ENCODE measurements at places on chromosomes 4 and X.

GRCh38 chr4:149048451-149049143 is 606.4 kb upstream of the NR3C2 start:
- DNase-seq = no peak

DNA sequence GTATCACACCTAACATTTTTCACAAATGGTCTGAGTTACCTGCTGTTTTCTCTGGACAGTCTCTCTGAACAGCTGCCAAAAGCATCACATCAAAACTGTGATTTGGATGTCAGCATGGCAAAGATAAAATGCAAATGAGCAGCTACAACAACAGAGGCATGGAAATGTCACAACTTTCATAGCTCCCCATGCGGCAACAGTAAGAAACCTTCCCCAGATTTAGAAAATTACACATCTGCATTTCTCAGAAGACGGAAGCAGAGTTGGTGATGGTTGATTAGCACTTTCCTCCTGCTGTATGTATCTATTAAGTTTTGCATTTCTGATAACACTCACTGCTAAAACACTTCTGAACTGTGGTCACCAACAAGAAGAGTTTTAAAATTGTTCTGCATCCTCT is 9.7 kb downstream of the PRKG2 start:
- DNase-seq = no peak

- no peak for DNase-seq
Measured at GRCh38 chr4:122798101-122798500, 28.5 kb upstream of the FGF2 start.

GRCh38 chrX:154715825-154716224 is 35.1 kb downstream of the GAB3 start:
- DNase-seq = no peak

DNA sequence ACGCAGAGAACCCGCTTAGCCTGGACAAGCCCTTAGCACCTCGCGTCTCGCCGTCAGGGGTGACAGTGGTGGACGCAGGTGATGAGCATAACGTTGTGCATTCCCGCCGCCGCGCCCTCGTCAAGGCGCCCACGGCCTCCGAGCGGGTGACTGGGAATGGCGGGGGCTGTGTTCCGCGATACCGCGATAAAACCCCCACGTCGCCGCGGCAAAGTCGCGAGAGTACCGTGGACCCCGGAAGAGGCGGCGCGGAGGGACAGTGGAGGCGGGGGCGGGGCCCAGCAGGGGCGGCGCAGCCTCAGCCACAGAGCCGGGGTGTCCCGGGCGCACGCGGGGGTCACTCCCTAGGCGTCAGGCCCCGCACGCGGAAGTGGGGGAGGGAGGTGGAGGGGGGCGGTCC is 53.8 kb downstream of the ZFYVE28 start:
- DNase-seq = peak; percentile 59

GRCh38 chrX:41543025-41543424 is 95.9 kb downstream of the NYX start:
- no peak for DNase-seq

- no peak for DNase-seq
Measured at GRCh38 chrX:105564501-105564900, 257.8 kb upstream of the NRK start.

DNA sequence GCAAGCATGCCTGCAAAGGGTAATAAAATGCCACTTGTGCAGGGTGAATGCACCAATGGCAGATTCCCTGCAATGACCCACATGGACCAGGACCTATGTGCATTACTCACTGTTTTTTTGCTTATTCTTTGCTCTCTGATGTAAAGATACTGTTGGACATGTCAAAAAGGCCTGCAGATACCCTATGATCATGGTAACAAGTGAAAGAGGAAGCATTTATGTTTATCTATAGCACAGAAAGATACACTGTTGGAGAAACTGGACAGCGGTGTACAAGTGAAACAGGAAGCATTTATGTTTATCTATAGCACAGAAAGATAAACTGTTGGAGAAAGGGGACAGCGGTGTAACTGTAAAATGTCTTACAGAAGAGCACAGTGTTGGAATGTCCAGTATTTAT is 127.5 kb downstream of the PAPSS1 start:
- DNase-seq = no peak

DNA sequence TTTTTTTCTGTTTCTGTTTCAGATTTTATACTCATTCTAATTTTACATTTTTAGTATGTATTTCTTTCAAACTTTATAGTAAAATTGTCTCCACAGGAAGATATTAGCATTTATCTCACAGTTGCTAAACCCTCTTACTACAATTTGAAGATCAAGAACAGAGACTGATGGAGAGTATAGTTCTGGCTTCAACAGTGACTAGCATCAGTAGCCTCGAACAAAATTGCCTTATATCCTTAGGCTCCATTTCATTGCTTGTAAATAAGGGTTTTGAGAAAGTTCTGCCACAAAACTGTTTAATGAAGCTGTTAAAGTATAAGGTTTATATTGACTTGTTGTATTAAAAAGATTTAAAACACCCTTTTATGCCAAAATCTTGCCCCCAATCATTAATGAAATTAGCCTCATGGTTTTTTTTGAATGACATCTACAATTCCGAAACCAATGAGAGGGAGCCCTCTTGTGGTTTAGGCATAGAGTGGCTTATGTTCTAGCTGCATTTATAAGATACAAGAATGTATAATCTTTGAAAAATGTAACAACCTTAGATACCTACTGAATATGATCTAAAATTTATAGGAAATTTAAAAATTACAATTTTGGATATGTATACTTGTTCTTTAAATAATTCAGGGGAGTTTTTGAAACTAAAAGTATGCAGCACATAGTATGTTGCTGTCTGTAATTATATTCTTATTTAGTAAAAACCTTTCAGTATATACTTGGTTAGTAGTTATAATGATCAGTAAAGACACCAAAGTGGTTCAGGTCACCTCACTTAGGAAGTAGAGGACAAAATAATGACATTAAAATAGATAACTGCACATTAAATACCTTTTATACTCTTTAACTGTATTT is 109.8 kb upstream of the HPGD start:
- DNase-seq = no peak

GRCh38 chr4:122150931-122151330 is 1.2 kb upstream of the BLTP1 start:
- no peak for DNase-seq

DNA sequence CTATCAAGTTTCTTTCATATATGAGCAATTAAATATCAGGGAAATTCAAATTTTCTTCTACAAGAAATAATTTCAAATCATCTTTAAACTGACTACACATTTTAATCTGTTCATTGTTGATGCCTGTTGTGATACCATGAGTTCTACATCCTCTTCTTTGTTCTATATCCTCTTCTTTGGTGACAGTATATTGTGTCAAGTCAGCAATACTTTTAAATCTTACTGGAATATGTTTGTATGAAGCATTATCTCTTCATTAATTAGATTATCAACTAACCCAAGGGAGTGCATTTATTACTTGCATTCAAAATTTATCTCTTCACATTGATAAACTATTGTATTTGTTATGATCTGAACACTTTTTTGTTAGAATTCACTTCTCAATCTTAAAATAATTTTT is 275.0 kb upstream of the INTU start:
- no peak for DNase-seq

GRCh38 chr4:152368001-152368400 is 167.9 kb downstream of the FBXW7 start:
- DNase-seq = no peak

DNA sequence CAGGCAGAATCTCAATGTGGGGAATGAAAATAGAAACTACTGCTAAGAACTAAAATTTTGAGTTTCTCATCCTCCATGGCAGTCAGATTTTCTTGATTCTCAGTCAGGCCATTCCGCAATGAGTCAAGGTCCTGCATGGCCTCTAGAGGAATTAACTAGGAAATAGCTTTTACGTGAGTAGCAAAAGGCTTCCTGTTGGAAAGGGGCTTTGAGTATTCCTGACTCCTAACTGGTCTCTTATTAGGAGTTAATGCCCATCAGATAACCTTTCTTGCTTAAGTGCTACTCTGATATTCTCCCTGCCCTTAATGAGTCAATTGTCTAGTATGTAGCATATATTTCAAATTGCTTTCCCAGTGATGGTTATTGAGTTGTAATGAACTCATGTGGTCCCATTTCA is 65.7 kb upstream of the ARHGAP24 start:
- DNase-seq = no peak

- DNase-seq = no peak
Measured at GRCh38 chrX:115322375-115322774, 32.9 kb downstream of the LUZP4 start.

DNA sequence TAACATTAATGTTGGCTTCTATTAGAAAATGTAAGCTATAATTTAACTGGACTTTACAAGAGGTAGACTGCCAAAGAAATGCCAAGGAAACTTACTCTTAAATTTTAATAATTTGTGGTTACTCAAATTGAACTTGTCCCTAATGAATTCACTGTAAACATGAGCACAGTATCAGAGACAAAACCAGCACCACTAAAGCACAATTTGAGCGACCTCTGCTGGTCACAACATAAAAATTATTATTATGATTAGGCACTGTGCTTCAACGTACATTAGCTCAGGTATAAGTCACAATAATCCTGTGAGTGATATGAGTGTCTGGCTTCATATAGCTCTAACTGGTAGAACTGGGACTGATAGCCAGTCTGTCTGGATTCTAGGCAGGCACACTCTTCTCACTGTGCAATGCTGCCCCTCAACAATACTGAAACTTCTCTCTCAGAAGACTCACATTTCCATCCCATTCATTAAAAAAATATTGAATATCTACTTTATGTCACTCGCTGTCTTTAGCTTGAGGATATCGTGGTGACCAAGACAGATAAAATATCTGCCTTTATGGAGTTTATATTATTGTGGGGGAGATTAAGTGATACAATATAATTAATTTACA is 8.0 kb downstream of the NUDT6 start:
- no peak for DNase-seq

DNA sequence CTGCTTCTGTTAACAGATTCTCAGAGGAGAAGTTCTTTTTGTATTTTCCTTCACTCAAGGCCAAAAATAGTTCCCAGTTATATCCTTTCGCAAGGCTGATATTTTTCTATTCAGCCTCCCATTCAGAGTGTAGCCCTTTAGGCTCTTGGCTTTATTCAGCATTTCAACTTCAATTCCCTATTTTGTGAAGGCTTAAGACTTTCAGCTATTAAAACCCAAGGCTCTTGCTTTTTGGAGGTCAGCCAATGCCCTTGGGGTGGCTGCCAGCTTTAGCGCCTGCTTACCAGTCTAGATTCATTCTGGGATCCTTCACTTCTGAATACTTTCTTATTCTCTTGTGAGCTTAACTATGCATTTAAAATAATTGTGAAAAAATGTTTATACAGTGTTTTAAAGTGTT is 57.3 kb upstream of the ADGRA3 start:
- no peak for DNase-seq

- DNase-seq = no peak
Measured at GRCh38 chrX:43865791-43866190, 16.5 kb downstream of the MAOB start.

DNA sequence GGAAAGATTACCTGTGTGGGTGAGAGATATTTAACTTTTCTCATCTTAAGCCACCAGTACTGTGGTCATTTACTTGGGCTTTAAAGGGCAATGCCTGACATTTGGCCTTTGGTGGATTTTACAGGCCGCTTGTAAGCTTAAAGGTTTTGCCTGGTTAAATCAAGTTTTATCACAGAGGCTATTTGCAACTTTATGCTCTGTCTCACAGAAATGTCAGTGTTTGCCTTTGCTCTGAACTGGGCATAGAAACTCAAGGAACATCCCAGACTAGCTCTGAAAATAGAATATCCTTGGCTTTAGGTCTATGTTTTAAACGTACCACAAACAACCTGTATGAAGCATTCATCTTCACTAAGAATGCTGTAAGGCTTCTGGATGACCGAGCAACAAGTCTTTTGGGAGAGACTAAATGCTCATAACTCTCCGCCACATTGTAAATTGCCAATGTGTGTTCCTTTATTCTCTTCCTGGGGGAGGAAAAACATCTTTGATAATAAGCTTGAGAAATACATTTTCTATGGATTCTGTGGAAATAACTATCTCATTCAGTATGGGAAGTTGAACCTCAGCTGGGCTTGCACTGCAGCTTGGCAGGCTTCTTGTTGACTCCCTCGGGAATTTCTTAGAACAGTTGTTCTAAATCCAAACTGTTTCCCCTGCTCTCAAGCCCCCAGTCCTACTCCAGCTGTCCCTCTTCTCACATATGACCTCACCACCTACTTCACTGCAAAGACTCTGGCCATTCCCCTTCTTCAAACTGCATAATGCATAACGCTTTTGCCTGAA is 105.8 kb upstream of the WDR44 start:
- no peak for DNase-seq

- DNase-seq = no peak
Measured at GRCh38 chr4:54852054-54852453, 194.3 kb downstream of the KIT start.

- DNase-seq = no peak
Measured at GRCh38 chrX:130055103-130055502, 55.2 kb downstream of the ELF4 start.

DNA sequence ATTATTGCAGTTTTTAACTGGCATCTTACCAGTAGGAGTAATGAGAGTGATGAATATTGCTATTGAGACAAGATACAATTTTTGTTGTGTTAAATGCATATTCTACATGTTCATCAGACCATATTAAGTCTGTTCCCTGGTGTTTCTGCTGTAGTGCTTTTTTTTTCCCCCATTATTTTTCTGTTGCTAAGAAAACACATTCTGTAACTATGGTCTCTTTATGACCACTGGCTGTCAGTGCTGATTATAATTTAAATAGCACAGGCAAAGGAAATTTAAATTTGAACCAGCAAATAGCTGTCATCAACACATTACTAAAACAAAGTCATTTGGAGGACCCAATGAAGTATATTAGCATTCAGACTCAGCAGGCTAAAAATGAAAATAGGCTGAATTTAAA is 98.3 kb upstream of the ANKRD50 start:
- no peak for DNase-seq

GRCh38 chr4:161003418-161004057 is 1160.3 kb downstream of the FSTL5 start:
- no peak for DNase-seq

GRCh38 chr4:75705198-75705977 is 19.0 kb upstream of the USO1 start:
- DNase-seq = no peak

GRCh38 chr4:10963241-10963640 is 278.7 kb upstream of the CLNK start:
- DNase-seq = no peak

- DNase-seq = no peak
Measured at GRCh38 chrX:12263211-12263610, 124.9 kb downstream of the FRMPD4 start.

- DNase-seq = no peak
Measured at GRCh38 chrX:141936080-141936479, 32.4 kb downstream of the MAGEC1 start.

GRCh38 chr4:53714236-53715140 is 123.2 kb upstream of the LNX1 start:
- no peak for DNase-seq

GRCh38 chr4:149409146-149409545 is 406.5 kb downstream of the IQCM start:
- no peak for DNase-seq

GRCh38 chr4:168853770-168854169 is 156.3 kb downstream of the CBR4 start:
- DNase-seq = no peak

DNA sequence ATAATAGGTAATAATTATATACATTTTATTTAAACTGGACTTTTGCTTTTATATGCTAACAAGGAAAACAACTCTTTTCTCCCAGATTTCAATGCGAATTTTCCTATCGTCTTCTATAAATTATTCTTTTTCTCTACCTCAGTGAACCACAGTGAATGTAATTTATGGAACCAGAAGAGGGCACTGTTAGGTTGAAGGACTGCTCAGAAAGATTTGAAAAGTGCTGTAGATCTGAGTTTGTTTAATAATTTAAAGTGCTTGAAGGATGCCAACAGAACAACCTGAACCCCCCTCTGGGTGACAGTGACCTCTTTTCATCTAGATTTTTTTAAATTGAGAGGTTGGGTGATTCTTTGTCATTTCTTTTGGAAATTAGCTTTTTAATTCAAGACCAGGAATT is 54.9 kb downstream of the PHOX2B start:
- DNase-seq = no peak
